ENCODE measurements at places on chromosomes 2 and 18.

DNA sequence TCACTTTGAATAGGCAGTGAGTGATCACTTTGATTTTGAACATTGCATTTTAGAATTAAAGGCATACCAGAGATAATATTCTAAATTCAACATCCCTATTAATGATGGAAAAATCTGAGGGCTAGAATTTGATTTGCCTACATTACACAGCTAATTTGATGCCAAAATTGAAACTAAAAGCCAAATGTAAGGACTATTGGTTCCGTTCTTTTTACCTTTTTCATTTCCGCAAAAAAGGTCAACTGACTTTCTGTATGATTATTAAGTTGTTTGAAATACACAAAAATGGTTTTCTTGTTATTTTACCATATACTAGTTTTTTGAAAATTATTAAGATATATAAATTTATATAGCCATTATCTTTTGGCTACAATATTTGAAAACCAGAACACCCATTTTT, 117.5 kb downstream of the SCN3A start:
- no peak for DNase-seq

DNA sequence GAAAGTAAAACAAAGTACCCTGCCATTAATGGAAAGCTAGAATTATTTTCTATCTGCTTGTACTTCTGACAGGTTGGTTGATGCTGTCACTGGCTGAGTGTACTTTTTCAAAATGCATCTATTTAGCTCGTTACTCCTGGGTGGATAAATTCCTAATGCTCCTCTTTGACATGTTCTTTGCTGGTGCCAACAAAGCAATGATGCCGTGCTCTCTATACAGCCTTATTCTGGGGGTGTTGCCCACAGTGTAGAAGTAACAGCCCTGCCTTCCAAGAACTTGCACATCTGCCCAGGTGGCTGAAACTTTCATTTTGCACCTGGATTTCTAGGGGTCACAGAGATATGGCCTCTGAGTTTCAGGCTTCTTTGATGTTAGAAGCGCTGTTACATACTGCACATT, 132.4 kb downstream of the SLC4A3 start:
- DNase-seq, result no peak

GRCh38 chr18:388200-388599, 112.3 kb downstream of the COLEC12 start:
- no peak for DNase-seq

GRCh38 chr2:205175831-205176230, 506.5 kb upstream of the NRP2 start:
- no peak for DNase-seq

DNA sequence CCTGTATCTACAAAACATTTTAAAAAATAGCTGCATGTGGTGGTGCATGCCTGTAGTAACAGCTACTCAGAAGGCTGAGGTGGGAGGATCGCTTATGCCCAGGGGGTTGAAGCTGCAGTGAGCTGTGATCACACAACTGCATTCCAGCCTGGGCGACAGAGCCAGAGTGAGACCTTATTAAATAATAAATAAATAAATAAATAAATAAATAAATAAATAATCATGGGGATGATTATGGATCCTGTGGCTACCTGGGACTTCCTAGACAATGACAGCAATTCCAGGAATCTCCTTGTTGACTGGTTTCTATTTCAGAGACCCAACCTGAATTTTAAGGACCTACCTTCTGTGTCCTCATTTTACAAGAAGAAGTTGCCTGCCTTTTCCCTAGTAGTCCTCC, 91.5 kb downstream of the KCTD18 start:
- DNase-seq, result no peak

Measured in progenitor cell of endocrine pancreas (in vitro differentiated cells).